ENCODE measurements at places on chromosomes 7 and 10.

DNA sequence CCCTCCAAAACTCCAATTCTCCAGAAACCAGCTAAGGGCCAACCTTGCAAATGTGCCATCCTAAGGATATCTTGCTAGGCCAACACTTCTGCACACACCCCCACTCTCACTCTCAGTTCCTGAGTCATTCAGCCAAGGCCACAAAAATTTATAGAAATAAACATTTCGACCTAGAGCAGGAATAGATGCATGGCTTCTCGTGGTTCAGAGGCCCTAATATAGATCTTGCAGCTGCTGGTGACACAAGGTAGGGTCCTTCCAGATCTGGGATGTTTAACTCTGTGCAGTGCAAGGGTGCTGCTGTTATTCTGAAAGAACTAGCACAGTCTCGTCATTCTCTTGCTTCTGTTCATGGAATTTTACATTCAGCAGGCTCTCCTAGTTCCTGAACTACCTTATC, 369.3 kb downstream of the CALN1 start:
- no peak for DNase-seq

DNA sequence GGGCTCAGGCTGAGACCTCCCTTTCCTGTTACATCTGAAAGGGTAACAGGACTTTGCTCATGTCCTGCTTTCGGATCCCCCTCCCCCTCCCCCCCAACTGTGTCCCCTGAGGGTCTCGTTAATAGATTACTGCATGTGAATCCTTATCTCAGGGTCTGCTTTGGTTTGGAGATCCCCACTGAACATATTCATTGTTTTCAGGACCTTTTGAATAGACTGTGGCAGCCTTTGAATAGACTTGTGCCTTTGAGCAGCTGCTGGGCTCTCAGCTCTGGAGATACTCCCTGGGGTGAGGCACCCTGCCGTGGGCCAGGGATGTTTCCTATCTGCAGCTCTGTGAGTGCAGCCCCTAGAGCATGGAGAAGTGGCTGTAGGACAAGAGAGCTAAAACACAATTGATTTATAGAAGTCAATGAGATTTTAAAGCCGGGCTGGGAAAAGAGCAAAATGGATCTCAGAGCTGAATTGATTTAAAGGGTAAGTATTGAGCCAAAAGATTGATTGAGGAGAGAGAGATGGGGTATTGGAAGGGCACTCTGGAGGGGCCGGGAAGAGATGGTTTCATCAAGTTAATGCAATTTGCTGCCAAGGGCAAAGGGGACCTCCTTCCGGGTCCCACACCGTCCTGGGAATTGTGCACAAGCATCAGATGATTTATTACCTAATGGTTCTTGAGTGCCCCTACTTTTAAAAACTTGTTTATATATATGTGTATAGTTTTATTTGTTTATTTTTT, 9.9 kb downstream of the ARHGAP22 start:
- no peak for DNase-seq

DNA sequence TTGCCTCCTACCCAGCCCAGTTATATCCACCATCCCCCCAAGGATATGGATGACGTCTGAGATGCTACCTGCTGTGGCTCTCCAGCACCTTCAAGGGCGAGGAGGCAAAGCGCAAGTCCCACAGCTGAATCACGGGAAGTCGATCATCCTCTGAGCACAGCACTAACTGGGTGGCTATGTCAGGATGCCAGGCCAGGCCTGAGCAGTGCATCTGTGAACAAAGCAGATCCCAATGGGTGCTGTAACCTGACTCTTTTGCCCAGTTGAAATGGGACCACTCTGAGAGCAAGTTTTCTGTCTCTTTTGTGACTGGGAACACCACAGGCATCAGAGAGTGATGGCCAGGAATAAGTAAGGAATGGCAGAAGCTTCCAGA, 12.3 kb downstream of the SEC31B start:
- peak; percentile 17 for DNase-seq

DNA sequence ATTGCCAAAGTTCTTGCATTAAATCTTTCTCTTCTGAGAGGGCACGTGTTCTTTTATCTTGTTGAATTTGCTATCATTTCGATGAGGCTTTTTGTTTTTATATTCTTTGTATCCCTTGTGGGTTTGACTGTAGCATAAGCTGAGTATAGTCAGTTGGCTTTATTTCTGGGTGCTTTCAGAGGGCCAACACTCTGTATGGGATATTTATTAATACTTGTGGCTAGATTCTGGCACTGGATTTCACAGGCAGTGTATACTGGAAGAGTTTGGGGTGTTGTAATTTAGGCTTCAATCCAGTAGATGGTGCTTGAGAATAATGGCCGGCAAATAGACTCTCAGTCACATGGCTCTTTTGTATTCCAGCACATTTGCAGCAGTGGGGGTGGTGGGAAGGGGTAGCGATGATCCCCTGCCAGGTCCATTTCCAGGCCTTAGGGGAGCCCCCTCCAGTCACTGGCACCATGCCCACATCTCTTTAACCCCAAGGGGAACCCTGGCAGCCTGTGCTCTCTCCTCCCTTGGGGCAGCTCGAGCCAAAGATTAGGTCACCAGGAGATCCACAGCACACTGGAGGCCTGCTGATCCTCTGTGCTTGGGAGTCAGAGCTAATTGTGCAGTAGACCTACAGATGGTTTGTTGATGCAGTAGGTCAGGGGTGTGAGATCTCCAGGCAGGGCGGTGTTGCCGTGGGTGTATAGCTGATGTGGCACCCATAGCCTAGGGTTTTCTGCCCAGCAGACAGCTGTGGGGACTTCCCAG, 81.8 kb downstream of the PTPN20 start:
- DNase-seq = peak; percentile 3

GRCh38 chr7:108120933-108121332, 9.2 kb downstream of the LAMB4 start:
- no peak for DNase-seq

- no peak for DNase-seq
These were observed 5.8 kb downstream of the CDK6 start for GRCh38 chr7:92830532-92831110.

All from activated CD4-positive, alpha-beta T cell treated with anti-CD3 and anti-CD28 coated beads, Interleukin-10, Interleukin-2, amounts not matched to agents 100 ng/mL and 50 ng/mL, durations not matched to agents 16 hours and 8 hours (primary cell).